ENCODE measurements at places on chromosomes 11 and 22.

DNA sequence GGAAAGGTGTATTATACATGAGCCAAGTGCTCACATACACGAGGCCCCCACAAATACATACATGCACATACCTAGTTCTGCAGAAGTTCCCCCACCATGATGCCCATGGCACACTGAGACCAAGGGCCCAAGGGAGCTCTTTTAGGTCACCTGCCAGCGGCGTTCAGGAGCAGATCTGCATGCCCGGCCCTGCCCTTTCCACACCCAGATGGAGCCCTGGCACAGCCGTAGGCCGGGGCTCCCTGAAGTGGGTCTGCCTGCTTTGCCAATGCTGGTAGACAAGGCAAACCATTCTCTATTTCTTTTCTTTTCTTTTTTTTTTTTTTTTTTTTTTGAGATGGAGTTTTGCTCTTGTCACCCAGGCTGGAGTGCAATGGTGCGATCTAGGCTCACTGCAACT lies 21.5 kb downstream of the NFAM1 start:
- no peak for DNase-seq

DNA sequence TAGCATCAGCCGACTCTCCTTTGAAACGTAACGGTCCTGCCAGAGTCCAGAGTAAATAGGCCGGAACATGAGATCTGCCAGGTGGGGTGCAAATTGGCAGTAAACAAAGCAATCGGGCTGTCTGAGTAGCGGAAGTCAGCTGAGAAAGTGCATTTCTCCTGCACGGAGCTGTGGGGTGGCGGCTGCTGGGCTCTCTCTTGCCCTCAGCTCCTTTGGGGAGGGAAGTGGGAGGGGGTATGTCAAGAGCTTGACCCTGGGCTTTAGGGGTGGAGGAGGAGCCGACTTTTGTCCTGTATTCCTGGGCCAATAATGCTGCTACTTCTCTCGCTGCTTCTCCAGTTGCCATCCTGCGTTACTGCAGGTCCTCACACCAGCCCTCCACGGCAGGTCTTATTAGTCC lies 11.6 kb downstream of the GRIK4 start:
- DNase-seq = peak; percentile 16

DNA sequence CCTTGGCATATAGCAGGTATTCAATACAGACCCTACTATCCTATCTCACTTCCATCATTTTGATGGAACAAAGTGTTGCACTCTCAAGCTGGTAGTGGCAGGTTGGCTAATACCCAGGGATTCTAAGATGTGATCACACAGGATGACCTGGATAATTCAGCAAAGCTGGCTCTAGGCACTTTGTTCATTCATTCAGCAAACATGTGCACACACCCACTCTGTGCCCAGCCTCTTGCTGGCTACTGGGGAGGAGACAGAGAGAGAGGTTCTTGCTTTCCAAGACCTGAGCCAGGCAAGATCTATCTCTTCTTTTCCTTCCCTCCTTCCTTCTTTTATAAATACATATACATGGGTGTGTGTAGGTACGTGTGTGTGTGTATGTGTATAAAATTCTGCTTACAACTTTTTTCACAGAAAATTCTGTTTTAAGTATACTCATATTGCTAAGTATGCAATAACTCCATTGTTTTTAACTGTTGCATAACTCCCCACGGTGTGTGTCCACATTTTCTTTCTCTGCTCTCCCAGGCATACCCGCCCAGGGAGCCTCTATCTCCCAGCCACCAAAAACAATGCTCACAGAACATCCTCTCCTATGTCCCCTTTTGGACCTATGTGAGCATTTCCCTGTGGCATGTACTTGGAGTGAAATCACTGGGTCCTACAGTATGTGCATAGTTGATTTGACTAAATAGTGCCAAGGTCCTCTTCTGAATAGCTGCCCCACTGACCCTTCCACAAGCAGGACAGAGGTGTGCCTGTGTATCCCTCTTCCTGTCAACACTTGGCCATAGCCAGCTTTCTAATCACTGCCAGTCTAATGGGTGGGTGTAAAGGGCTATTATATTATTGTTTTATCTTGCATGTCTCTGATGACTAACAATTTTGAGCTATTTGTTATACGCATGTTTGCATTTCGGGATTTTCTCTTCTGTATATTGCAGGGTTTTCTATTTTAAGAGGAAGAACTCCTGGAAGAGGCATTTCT lies 27.5 kb downstream of the CLPB start:
- no peak for DNase-seq

- no peak for DNase-seq
Measured at GRCh38 chr11:10597877-10598351, 29.4 kb upstream of the LYVE1 start.

DNA sequence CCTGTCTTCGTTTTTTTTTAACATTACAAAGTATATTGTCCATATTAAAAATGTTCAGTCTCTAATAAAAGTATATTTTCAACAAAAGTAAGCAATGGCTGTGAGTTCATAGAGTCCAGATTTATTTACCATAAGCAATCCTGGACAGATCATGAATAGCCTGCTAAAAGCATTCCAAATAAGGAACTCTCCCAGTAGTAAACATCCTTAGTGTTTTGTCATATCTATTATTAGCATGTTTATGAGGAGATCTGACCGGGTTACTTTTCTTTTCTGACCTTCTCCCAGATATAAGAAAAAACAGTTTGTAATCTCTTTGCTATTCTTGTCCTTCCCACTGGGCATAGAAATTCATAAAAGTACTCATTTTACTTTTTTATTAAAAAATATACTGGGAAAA lies 403.9 kb upstream of the ANO3 start:
- no peak for DNase-seq

- no peak for DNase-seq
Measured at GRCh38 chr11:102932678-102933077, 22.9 kb downstream of the MMP13 start.

- no peak for DNase-seq
Measured at GRCh38 chr11:96134602-96135001, 208.4 kb downstream of the MAML2 start.

GRCh38 chr22:44667276-44667675 lies 34.7 kb upstream of the PRR5 start:
- no peak for DNase-seq
